ENCODE measurements at places on chromosomes 7 and 10.
A peak's percentile ranks its signal among the peaks of the same experiment; 100 is the strongest.

DNA sequence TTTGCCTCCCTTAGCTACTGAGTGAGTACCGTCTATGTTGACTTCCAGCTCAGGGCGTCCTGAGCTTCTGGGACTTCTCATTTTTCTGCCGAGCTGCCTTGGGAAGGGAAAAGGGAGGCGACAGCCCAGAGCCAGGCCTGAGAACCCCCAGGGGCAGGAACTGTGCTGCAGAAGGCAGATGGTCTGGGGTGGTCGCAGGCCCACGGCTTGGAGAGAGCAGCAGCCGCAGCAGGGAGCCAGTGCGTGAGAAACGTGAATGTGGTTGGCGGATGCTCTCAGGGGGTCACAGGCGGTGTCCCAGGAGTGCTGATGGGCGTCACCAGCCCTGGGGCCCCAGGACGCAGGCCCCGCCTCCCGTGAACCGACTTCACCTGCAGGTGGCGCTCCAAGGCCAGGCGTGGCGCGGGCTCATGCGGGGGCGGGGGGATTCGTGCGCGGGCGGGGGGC is 9.2 kb upstream of the PWWP2B start:
- no peak for DNase-seq

DNA sequence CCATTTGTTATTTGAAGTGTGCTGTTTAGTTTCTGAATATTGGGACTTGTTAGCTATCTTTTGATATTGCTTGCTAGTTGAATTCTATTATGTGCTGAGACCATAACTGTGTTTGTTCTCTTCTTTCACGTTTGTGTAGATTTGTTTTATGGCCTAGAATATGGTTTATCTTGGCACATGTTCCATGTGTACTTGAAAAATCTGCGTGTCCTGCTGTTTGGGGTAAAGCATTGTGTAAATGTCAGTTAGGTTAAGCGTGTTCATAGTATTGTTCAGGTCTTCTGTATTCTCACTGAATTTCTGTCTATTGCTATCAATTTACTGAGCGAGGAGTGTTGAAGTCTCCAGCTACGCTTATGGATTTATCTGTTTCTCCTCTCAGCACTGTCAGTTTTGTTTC is 19.4 kb downstream of the MMP21 start:
- DNase-seq, result no peak

DNA sequence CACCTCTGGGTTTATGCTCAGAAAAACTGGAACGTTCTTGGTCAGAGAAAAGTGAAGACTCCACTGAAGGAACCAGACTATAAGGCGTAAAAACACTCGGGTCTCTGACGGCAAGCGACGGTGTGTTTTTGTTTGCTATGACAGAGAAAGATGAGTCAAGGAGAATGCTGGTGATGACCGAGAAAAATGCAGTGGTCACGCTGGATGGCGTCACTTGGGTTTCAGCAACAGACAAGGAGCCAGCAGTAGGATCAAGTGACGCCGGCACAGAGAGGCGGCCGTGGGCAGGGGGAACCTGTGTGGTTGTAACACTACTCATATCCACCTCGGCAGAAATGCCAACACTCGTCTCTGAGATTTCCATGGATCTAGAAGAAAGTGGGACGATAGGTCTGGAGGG is 63.4 kb downstream of the KIAA1549 start:
- DNase-seq, result no peak

GRCh38 chr10:131144711-131145375 is 166.7 kb downstream of the TCERG1L start:
- DNase-seq, result no peak

DNA sequence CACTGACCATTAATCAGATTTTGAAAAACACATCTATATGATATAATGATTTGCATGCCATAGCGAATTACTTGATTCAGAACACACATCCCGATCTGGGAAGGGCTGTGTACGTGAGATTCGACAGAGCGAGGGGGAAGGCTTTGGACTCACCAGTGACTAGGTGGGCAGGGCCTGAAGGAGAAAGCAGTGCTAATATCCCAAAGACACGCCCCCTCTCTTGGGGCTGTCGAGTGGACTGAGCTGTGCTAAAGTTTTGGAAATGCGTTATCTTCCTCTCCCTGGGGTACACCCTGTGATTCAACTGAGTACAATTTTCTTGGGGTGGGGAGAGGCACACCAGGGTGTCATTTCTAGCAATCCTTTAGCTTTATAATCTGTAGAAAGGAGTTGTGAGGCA is 1.8 kb downstream of the LRRC17 start:
- peak; percentile 83 for DNase-seq

- DNase-seq, result no peak
Measured at GRCh38 chr7:139332697-139333359, 8.3 kb upstream of the FMC1 start.

- no peak for DNase-seq
Measured at GRCh38 chr10:60645980-60646379, 132.3 kb upstream of the CDK1 start.

DNA sequence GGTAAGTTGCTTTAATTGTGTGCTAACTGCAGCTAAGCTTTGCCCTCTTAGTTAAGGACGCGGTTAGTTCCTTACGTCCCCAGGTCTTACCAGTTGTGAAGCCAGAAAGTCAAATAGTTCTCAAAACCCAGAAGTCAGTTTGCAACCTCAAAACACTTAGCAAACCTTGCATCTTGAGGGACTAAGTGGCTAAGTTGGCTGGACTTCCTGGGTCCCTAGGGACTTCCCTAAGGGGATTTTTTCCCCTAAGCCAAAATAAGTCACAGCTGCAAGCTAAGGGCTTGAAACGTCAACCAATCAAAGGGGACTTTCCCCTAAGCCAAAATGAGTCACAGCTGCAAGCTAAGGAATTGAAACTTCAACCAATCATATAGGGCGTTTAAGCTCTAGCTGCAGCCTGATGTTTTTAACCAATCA is 36.2 kb upstream of the HECW1 start:
- no peak for DNase-seq

GRCh38 chr7:128842674-128843641 is 12.8 kb downstream of the FLNC start:
- DNase-seq, result no peak

- DNase-seq, result no peak
Measured at GRCh38 chr10:35352512-35352911, 16.2 kb downstream of the CCNY start.

DNA sequence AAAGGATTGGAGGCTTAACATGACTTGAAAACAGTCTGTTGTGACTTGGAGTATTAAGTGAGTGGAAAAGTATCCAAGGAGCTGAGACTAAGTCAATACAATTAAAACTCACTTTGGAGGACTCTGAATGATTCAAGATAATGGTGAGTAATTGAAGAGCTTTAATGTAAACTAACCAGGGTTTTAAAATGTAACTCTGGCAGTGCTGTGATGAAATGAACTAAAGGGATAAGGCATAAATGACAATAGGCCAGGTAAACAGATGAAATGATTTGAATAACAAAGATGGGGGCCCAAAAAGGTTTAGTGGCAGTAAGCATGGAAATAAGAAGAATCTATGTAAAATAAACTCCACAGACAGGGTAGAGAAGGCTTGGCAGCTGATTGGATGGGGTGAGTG is 316.5 kb upstream of the CACNA2D1 start:
- DNase-seq, result no peak

- DNase-seq, result no peak
Measured at GRCh38 chr10:11465406-11465805, 146.0 kb downstream of the USP6NL start.

DNA sequence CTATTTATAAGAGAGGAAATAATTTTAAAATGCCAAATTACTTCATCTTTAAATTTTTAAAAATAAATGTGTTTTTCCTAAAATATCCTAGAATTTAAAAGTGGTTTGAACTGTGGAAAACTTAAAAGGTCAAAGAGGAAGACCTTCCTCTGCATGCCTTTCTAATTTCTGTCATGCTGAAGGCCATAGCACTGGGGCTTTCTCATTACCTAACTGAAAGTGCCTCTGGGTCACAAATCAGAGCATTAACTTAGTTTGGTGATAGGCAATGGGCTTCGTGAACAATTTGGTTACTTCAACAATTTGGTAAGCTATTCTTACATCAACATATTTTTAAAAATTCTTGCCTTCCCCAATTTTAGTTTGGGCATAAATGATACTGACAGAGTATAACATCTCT is 100.2 kb upstream of the SAMD8 start:
- DNase-seq, result no peak

DNA sequence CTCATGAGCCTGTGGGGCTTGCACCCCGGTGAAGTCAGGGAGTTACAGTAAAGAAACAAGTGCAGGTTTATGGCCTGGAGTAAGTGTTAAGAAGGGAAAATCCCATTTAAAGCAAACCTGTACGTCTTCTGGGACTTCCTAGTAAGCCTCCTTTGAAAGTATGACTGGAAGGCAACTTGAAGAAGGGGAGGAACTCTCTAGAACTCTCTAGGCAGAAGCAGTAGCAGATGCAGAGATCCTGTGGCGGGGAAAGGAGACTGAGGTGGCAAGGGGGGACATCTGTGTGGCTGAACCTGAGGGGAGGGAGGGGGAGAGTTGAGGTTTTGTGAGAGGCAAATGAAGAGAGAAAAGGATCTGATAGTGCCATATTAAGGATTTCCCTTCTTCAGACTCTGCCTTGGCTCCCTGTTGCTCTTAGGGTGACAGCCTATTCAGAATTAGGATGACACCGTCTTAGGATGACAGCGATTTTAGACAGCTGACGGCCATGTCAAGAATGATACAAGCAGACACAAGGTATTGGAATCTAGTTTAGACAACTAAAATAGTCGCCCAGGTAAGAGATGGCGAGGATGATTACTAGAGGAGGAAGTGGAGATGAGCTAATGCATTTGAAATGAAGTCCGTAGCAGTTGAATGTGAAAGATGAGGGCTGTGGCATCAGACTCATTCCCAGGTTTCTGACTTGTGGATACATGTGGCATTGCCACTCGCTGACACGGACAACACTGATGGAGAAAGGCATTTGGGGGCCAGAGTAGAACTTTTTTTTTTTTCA is 29.0 kb downstream of the CUL1 start:
- DNase-seq, result no peak

GRCh38 chr10:15324113-15324512 is 47.0 kb downstream of the FAM171A1 start:
- no peak for DNase-seq

DNA sequence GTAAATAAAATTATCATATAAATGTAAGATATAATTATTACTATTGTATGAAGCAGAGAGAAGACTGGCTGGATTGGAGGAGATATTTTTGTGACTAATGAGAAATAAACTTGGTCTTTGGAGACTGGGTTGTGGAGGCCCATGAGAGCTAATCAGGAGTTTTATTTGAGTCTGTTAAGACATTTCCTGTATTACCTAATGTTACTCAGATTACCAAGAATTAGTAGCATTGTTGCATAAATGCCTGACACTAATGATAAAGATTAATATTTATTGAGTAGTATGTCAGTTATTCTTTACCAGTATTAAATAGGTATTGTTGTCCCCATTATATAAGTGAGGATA is 7.1 kb downstream of the CCDC126 start:
- DNase-seq, result no peak

- DNase-seq, result no peak
Measured at GRCh38 chr10:78910886-78911285, 157.9 kb upstream of the ZMIZ1 start.

DNA sequence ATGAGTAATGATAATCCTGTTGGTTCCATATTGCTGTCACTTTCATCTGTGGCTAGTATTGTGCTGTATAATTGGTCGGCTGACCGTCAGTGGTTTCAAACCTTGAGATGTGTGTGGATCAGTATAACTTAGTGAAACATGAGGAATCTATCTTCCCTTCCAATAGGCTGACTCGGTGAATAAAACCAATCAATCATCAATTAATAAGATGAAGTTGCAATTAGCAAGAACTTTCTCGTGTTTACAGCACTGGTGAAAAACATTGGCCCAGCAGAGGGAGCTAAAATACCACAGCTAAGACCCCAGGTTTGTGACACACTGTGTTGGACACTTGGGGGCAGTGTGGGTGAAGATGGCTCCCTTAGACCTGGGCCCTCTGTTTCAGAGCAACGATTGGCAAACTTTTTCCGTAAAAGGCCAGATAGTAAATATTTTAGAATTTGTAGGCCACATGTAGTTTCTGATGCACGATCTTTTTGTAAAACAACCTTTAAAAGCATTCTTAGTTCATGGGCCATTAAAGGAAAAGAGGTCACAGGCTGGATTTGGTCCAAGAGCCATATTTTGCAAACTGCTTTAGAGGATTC is 47.8 kb downstream of the STRA8 start:
- DNase-seq, result peak; percentile 84

- peak; percentile 88 for DNase-seq
Measured at GRCh38 chr7:116524609-116525297, at the start of gene CAV1. TSS of gene CAV1 (plus strand) at chr7:116525036. CDS start at chr7:116525063, 27 bp downstream.

GRCh38 chr10:22475651-22476600 is 130.6 kb downstream of the SPAG6 start:
- DNase-seq, result no peak

DNA sequence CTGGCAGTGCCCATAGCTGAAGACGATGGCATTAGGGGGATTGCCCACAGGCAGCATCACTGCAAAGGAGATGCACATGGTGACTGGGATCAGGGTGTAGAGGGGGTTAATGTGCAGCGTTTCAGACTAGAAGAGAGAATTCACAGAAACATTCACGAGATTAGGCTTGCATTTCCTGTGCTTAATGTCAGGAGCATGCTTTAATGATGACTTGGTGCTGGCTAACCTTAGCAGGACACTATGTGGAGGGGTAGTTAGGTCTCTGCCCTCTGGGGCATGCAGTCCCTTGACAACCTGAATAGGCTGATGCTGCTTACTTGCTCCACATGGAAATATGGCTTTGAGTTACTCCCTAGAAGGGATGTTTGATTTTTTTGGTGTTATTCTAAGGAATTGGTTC is 21.8 kb downstream of the STMP1 start:
- DNase-seq, result no peak

GRCh38 chr7:142248-142941 is 50.0 kb upstream of the FAM20C start:
- peak; percentile 79 for DNase-seq

GRCh38 chr7:35596061-35596460 is 98.9 kb downstream of the HERPUD2 start:
- no peak for DNase-seq

DNA sequence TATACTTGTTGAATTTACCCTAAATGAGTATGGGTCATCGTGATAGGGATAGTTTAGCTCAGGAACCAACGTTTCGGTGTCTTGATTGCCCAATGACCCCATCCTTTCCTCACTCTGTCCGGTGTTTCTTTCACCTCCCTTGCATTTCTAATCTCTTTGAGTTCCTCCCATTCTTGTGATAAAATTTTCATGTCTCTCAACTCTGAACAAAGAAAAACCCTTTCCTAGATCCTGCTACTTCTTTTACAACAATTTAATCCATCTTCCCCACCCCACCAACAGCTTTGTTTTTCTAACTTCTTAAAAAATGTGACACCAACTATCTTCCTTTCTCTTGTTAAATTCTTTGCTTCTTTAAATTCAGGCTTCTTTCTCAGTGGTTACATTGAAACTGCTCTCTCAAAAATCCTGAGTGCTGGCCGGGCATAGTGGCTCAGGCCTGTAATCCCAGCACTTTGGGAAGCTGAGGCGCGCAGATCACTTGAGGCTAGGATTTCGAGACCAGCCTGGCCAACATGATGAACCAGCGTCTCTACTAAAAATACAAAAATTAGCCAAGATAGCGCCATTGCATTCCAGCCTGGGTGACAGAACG is 130.3 kb upstream of the MINDY3 start:
- DNase-seq, result no peak

All from right atrium auricular region (tissue), 2 donors.